Fibroblast of the aortic adventitia (primary cell): ENCODE measurements at places on chromosomes 16 and 17. TPM values are rescaled to one million over a fixed set of nuclear protein-coding genes. Genes with fewer than 3 reads are reported as not detected.

Gene MKS1
- total RNA-seq = 10.6 and 16.6 TPM in 2 replicates

Gene ALOX12
- total RNA-seq = 0.65 TPM in 1 of 2 replicates, not detected in the other

Gene XAF1
- total RNA-seq = 27.5 and 47.1 TPM in 2 replicates

Gene TMEM88
- total RNA-seq = 0.18 TPM in 1 of 2 replicates, not detected in the other

Gene NPW
- total RNA-seq = 0.45 TPM in 1 of 2 replicates, not detected in the other

Gene TBC1D16
- total RNA-seq = 33.4 and 37.8 TPM in 2 replicates

Gene BEAN1
- 0.09 TPM in 1 of 2 replicates, not detected in the other for total RNA-seq

Gene CPHXL
- not detected in 2 replicates for total RNA-seq

Gene LDHD
- 0.18 and 2.9 TPM in 2 replicates for total RNA-seq

Gene SYCE1L
- total RNA-seq = 0.09 and 1.6 TPM in 2 replicates

Gene NR1D1
- 2.8 and 6.5 TPM in 2 replicates for total RNA-seq

Gene DLX4
- total RNA-seq = not detected in 2 replicates

Gene SEZ6
- not detected in 2 replicates for total RNA-seq
